Fibroblast of skin of scalp (primary cell): ENCODE measurements at places on chromosomes 16 and 17.

DNA sequence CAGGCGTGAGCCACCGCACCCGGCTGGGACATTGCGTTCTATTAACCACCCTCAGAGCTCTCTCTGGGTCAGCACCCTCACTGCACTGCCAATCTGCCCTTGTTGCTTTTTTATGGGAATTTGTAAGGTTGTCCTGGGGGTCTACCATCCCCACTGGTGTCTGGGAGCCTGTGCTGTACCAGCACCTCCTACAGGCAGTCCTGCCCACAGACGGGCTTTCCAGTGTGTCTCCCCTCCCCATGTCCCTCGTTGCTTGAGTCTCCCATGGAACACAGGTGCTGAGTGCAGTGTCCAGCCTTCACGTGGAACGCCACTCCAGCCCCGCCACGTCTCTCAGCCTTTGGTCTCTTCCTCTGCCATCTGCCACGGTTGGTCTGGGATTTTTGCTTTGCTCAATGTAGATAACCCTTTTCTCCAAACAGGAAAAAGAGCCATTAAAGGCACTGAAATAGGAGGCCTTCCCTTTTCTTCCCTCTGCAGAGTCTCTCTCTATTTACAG is 68.0 kb upstream of the CBX4 start:
- no peak for DNase-seq

GRCh38 chr16:23802776-23803175 is 33.0 kb upstream of the PRKCB start:
- no peak for DNase-seq

GRCh38 chr16:17382949-17383863 is 87.6 kb downstream of the XYLT1 start:
- DNase-seq = no peak

GRCh38 chr17:74516561-74517328 is 14.5 kb downstream of the CD300LB start:
- no peak for DNase-seq

- no peak for DNase-seq
Observed at GRCh38 chr17:45889579-45889978, 4.8 kb upstream of the MAPT start.

DNA sequence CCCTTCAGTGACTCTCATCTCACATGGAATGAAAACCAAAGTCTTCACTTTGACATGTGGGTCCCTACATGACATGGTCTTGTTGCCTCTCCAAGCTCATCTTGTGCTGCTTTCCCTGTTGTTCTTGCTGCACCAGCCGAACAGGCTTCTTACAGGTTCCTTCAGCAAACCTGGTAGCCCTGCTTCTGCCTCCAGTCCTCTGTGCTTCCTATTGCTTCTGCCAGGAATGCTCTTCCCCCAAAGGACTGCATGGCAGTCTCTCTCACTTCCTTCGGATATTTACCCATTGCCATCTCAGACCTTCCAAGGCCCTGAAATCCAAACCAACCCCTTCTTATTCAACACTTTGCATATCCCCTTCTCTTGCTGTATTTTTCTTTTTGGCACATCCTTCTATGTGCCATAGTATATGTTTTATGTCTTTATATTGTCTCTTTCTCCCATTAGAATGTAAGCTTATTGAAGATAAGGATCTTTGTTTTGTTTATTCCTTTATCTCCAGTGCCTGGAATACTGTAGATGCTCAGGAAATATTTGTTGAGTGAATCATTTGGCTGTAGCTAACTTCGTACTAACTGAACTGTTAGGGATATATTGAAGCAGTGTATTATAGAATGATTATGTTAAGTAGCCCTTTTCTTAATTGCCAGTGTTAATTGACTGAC is 57.9 kb upstream of the SLC12A3 start:
- peak; percentile 43 for DNase-seq

- no peak for DNase-seq
Observed at GRCh38 chr16:85002608-85003007, 8.7 kb downstream of the ZDHHC7 start.

GRCh38 chr17:33667671-33668070 is 374.6 kb upstream of the ASIC2 start:
- no peak for DNase-seq

- DNase-seq = peak; percentile 59
Observed at GRCh38 chr17:27546624-27547300, 84.2 kb upstream of the LGALS9 start.

DNA sequence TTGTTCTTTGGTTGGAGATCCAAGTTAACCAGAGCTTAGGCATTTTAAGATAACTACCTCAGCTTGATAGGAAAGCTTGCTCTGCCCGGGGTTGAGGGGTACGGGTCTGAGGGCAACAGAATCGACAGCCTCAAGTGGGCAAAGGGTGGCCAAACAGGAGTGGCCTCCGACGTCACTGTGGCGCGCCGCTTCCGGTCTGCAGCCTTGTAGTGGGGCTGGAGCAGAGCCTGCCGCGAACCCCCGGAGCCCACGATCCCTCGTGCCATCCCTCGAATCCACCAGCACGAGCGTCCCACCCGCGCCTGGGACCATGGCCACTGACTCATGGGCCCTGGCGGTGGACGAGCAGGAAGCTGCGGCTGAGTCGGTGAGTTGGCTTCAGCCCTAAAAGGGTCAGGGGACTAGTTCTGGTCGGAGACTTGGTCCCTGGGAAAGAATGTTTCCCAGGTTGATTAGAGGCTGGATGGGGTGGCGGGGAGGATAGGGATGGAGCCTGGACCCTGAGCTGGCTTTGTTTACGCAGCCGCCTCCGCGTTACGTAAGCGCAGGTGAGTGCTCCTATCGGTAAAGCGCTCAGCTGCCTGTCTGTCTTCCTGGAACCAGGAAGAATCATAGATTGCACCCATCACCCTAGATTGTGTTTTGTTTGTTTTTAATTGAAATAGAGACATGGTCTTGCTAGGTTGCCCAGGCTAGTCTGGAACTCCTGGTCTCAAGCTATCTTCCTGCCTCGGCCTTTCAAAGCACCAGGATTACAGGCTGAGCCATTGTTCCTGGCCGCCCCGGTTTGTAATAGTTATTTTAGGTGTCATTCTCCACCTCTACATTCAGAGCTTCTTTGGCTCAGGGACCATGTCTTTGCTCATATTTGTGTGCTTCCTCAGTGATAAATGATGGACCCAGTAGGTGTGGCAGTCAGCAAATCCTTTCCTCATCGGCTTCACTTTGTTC is at the start of gene DDX19B:
TSS of gene DDX19B (plus strand) at position 199 of the 951 bp plus-strand sequence. CDS start at position 311, 112 bp downstream.
- DNase-seq = peak; percentile 73

DNA sequence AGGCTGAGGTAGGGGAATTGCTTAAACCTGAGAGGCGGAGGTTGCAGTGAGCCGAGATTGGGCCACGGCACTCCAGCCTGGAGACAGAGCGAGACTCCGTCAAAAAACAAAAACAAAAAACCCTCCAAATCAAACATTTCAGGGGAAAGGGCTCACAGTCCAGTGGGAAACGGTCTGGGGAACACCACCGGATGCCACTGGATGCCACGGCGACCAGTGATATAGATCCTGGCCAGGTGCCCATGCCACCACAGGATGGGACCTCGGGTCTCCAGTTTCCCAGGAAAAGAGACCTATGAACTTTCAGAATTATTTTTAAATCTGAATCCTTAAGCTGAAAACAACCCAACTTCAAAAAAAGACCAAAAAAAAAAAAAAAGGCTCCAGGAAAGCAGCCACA is 12.3 kb downstream of the CEP131 start:
- DNase-seq = no peak

GRCh38 chr17:48725004-48725287 is 2.0 kb downstream of the PRAC2 start:
- DNase-seq = no peak

- DNase-seq = no peak
Observed at GRCh38 chr16:81932668-81933067, 78.6 kb downstream of the SDR42E1 start.

DNA sequence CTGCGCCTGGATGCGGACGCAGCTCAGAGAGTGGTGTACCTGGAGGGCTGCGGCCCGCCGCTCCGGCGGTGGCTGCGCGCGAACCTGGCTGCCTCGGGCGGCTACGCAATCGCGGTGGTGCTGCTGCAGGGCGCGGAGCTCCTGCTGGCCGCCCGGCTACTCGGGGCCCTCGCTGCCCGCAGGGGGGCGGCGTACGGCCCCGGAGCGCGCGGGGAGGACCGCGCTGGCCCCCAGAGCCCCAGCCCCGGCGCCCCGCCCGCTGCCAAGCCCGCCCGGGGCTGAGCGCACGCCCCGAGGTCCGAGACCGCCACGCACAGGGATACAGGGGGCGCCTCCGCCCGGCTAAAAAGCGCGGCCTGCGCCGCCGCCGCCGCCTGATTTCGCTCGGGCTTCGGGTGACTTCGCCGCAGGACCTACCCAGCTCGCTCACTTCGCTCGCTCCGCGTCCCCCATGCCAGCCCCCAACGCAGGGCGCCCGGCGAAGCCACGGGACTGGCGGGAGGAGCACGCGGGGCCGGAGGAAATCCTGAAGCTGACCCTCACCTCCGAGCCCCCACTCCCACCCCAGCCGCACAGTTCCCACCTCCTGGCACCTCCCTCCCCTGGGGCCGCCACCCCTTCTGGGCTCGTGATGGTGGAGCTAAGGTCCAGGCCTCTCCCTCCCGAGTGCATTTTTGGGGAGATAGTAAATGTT is 8.2 kb downstream of the PDE6G start:
- DNase-seq = no peak

GRCh38 chr16:58034774-58035173 is 9.2 kb downstream of the MMP15 start:
- no peak for DNase-seq

DNA sequence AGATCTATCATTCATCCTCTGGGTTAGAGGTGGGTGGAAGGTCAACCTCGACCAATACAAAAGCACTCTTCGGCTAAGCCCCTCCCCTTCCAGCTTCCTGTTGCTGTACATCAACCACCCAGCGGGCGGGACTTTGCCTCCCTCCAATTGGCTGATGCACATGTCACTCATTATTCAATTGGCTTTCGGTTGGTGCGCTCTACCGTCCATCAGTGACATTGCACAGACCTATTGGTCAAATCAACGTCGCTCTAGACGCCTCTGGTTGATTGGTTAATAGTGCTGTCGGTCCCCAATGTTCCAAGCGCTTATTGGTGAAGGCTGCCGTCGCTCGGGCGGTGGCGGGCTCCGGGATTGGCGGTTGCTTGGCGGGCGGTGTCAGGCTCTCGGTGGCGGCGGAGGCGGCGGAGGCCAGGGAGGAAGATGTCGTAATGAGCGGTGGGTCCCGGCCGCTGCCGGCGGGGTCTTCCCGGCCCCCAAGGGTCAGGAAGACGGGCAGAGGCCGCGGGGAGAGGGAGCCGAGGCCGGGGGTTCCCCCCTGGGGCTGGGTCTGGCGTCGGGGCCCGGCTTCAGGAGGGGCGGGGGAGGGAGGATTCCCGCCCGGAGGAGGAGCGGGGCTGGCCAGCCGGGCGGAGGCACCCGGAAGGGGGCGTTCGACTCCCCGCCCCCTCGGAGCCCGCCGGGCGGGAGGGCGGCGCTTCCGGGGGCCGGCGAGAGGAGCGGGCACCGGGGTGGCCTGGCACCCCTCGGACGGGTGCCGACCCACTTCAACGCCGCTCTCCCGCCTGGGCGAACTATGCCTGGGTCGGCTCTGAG is at the start of gene SP2:
TSS of gene SP2 (plus strand) at position 381 of the 816 bp plus-strand sequence. CDS start at position 432, 51 bp downstream.
- DNase-seq = peak; percentile 100

DNA sequence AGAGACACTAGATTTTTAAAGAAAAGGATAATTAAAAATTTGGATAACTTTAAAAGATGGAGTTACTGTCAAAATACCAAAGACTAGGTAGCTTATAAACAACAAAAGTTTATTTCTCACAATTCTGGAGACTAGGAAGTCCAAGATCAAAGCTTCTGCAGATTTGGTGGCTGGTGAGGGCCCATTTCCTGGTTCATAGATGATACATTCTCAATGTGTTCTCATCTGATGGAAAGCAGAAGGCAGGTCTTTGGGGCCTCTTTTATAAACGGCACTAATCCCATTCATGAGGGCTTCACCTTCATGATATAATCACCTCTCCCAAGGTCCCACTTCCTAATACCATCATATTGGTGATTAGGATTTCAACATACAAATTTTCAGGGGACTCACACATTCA is 33.7 kb downstream of the NLK start:
- no peak for DNase-seq

DNA sequence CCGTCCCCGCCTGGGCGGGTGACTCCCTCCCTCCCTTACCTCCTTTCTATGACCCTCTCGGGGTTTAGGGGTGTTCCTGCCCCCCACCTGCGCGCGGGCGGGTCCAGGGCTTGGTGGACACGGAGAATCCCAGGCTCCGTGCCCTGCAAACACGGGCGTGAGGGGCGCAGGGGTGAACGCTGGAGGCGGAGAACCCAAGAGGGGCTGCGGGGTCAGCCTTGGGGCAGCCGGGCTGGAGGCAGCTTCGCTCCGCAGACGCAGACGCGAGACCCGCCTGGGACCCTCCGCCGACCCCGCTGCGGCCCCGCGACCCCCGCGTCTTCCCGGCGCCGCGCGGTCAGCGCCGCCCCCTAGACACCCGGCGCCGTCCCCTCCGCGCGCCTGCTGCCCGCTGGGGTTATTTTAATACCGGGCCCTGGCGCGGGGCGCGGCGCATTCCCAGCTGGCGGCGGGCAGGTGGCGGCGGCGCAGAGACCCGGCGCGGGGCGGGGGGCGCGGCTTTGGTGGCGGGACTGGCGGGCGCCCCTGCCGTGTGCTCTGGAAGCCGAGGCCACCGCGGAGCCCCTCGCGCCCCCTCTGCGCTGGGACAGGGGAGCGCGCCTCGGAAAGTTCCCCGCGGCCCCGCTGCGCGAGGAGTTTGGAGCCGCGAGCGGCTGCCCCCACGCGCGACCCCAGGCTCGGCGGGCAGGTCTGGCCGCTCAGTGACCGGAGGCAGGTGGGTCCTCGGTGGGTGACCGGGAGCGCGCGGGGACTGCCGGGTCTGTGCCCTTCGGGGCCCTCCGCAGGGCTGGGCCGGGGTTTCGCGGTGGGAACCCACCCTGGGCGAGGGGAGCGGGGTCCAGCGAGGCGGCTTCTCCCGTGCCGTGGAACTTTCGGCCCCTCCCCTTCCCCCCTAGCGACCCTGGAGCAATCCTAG is at the start of gene UTS2R:
TSS of gene UTS2R (plus strand) at position 433 of the 916 bp plus-strand sequence. CDS start 2,560 bp downstream, outside the sequence.
- no peak for DNase-seq

GRCh38 chr16:12061336-12062055 is 85.0 kb downstream of the SNX29 start:
- no peak for DNase-seq

GRCh38 chr17:79838522-79839274 is 542 bp downstream of the CBX4 start:
- DNase-seq = peak; percentile 53

- peak; percentile 63 for DNase-seq
Observed at GRCh38 chr16:82641336-82641984, 14.7 kb downstream of the CDH13 start.

GRCh38 chr16:56769677-56770076 is 39.7 kb downstream of the NUP93 start:
- DNase-seq = no peak

- DNase-seq = no peak
Observed at GRCh38 chr17:64008830-64009229, 10.7 kb downstream of the PRR29 start.
